Renal cortical epithelial cell (primary cell): ENCODE measurements at places on chromosomes 4 and X. TPM values are rescaled to one million over a fixed set of nuclear protein-coding genes. Genes with fewer than 3 reads are reported as not detected.

DNA sequence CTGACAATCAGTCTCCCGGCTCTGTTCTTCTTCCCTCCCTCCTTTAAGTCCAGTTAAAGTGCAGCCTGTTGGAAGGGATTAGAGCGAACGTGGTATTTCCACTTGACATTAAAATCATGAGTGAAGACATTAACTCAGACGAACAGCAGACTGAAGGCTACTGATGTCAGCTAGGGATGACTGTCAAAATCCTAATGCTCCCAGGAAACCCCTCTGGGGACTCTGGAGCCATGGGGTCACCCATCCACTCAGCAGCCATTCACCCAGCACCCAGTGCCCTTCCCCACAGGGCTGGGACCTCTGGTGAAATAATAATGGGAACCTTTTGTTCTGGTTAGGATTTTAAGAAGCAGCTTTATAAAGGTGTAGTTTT is 113.9 kb downstream of the DRD5 start:
- no peak for DNase-seq

GRCh38 chrX:47621851-47622250 is 2.2 kb upstream of the SYN1 start:
- no peak for DNase-seq

DNA sequence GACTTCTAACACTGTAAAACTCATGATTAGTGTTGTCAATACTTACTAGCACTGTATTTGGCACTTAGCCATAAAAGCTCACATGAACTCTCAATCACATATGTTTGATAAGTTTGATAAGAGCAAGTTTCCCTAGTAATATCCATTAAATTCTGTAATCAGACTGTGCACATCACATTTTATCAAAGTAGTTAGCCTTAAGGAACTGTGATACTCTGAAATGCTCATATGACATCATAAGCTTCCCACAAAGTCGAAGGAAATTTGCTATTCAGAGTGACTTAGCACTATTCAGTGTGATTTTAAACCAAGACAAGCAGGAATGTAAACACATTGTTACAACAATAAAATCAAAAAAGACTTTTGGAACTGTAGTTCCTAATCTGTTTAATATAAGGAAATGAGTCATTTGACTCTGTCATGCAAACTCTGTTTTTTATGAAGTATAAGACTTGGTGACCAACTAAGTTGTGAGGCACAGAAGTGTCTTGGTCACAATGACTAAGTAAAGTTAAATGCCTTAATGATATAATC is 6.7 kb downstream of the SLC7A11 start:
- peak; percentile 91 for DNase-seq

GRCh38 chr4:75469896-75470295 is 44.3 kb downstream of the RCHY1 start:
- DNase-seq: no peak

GRCh38 chr4:70505151-70505748 is 13.1 kb upstream of the AMTN start:
- DNase-seq: peak; percentile 34

DNA sequence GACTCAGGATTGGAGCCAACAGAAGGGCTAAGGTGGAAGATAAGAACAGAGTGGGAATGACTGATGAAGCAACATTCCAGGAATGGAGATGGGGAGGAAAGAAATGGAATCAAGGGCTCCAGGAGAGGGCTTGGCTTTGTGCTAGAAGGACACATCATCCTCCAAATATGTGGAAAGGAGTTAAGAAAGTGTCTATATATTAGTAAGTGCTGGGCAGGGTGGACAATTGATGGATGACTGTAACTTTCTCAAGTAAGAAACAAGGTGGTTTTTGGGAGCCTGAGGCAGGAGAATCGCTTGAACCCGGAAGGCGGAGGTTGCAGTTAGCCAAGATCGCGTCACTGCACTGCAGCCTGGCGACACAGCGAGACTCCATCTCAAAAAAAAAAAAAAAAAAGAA is 71.6 kb upstream of the NFKB1 start:
- peak; percentile 89 for DNase-seq

DNA sequence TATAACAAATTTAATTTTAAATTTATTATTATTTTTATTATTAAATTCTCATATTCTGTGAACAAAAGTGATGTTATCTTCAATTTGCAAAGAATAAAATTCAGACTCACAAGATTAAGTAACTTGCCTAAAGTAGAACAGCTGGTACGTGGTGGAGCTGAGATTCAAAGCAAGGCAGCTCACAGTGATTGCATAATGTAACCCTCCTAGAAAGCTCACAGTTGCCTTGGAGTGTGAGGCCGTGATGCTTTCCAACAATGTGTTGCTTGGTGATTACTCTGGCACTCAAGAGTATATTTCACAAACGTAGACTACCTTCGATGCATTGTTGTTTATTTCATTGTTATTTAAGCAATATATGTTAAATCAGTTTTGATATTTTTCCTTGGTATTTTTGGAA is 1039.2 kb upstream of the PABPC4L start:
- no peak for DNase-seq

- DNase-seq: no peak
These were observed 16.7 kb downstream of the DGKQ start for GRCh38 chr4:956531-957230.

DNA sequence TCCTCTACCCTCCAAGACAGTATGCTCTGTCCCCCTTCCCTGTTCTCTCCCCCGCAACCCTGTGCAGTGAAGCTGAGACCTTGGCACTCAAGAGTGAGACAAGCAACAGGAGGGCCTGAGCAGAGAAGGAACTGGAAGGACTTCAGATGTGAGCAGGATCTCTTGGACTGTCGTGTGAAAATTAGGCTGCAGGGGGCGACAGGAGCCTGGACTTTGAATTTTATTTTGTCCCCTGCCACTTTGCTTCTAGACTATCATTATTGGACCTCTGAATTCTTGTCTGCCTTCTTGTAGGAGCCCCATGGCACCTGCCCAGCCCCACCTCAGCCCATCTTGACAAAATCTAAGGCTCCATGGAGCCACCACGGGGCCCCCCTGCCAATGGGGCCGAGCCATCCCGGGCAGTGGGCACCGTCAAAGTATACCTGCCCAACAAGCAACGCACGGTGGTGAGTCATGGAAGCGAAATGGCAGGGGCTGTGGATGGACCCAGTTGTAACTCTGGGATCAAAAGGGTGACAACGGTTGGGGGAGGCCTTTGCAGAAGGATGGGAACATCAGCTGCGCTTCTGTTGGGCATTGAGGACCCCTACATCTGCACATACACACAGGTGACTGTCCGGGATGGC is 1.7 kb downstream of the ARAF start:
- DNase-seq: no peak

- DNase-seq: no peak
These were observed 729.3 kb upstream of the ACTRT1 start for GRCh38 chrX:128781506-128781905.

- DNase-seq: no peak
These were observed 494.2 kb upstream of the MAGEB2 start for GRCh38 chrX:29721152-29721551.

DNA sequence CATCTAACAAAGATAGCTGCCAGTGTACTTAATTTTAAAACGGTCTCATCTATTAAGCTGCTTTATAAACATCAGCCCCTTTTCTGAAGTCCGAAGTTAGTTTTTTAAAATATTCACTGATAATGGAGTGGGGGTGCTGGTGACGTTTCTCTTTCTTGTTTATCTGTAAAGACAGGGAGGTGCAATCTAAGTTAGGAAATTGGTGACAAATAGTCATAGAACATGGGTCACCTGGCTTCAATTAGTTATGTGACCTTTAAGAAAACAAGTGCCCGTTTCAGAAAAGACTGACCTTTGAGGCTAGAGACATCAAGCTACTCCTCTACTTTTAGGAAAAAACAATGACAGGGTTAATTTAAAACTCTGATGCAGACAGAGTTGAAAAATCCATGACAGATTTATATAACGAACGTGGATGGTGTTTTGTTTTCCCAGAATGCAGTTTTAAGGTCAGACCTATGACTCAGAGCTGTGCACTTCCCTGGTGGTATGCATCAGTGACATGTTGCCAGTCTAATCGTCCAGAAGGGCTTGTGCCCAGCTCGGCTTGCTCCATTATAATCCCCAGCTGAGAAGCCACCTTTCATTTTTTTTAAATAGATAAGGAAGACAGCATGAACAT is 38.2 kb downstream of the FHL1 start:
- DNase-seq: peak; percentile 81

- no peak for DNase-seq
These were observed 75.7 kb upstream of the LRPAP1 start for GRCh38 chr4:3607690-3608552.

GRCh38 chr4:140816806-140817510 is 60.8 kb upstream of the TBC1D9 start:
- DNase-seq: no peak

- DNase-seq: peak; percentile 71
These were observed 220.3 kb upstream of the CXCL13 start for GRCh38 chr4:77385124-77385969.

GRCh38 chr4:99856166-99856565 is 38.1 kb downstream of the LAMTOR3 start:
- peak; percentile 80 for DNase-seq

DNA sequence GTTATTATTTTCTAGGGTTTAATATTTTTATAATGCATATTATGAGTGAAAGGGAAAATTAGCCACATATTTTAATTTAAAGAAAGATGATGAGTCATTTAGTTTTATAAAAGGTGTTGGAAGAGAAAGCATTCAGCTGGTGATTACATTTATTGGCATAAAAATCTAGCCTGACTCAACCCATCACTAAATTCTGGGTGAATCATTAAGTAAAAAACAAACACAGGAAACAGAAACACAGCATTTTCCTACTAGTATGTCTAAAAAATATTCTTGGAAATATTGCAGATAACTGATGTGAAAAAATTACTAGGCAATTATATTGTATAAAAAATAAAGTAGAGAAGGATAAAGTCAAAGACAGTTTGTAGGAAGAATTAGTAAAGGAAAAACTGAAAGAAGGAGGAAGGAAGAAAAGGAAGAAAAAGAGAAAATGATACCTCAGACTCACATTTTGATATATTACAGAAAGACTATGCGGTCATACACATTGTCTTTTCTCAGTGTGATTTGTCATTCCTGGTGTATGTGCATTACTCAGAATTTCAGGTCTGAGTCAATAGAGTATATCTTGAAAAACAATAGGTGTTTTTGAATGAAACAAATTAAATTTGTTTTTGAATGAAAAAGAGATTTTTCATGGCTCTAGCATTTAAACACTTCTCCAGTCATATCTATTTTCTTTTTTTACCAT is 48.0 kb upstream of the SPOCK3 start:
- no peak for DNase-seq

- DNase-seq: no peak
These were observed 6.3 kb downstream of the BMPR1B start for GRCh38 chr4:94764069-94764468.

Gene HMGN5
- 1.6 and 4.4 TPM in 2 replicates for total RNA-seq

Gene SYTL4
- 7.1 and 8.6 TPM in 2 replicates for total RNA-seq

Gene RASGEF1B
- total RNA-seq: 14.3 and 55.9 TPM in 2 replicates

Gene DCLK2
- 2.7 and 6.4 TPM in 2 replicates for total RNA-seq

Gene SLC9B1
- 0.30 and 0.69 TPM in 2 replicates for total RNA-seq

Gene PDHA2
- total RNA-seq: not detected in 2 replicates

Gene PRR32
- not detected in 2 replicates for total RNA-seq

Gene LDB2
- total RNA-seq: 0.35 and 0.99 TPM in 2 replicates

Gene SORBS2
- total RNA-seq: 9.7 and 45.1 TPM in 2 replicates

Gene UBL4A
- total RNA-seq: 48.8 and 65.8 TPM in 2 replicates

Gene PRDM5
- 8.9 and 9.8 TPM in 2 replicates for total RNA-seq
